ENCODE measurements at places on chromosomes 1 and 21.

DNA sequence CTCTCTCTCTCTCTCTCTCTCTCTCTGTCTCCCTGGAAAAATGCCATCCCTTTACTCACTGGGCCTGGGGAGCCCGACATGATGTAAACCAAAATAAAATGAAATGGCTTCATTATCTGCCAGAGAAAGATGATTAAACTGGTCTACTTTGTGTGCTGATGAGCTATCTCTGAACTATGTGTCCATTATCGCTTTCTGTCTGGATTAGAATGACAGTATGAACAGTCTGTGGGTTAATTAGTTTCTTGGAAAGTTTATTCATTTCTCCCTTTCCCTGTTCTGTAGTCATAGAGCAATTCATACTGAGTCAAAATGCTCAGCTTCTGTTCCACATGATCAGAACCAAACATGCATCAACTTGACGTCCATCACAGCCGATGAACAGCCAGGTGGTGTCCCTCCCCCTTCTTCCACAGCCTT, 72.4 kb upstream of the KCND3 start:
- no peak for DNase-seq

DNA sequence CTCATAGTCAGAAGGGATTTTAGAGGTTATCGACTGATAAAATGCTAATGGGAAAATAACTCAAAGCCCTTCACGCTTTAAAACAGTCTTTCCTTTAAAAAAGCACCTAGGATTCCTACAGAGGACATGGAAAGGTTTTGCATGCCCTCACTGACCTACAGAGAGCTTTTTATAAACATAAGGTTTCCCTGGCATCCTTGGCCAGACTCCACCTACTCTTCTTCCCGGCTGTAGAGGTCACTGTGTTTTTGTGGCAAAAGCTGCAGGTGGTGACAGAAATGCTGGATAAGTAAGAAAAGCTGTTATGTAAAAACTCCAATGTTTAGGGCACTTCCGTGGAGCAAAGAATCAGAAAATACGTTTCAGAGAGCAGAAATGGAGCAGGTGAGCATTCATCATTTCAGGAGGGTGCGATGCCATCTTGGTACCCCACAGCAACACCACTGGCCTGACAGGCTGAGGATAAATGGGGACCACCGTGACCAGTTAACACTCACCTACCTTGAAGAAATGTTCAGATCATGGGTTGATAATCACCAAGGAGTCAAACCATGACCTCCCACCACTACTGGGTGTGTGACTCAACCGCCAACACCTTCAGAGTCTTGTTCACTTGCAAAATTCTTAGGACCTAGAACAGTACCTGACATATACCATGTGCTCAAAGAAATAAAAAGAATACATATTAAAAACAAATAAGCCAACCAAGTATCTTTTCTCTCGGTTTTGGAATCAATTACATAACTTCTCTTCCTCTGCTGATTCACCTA, 46.6 kb downstream of the SSBP3 start:
- DNase-seq: no peak

DNA sequence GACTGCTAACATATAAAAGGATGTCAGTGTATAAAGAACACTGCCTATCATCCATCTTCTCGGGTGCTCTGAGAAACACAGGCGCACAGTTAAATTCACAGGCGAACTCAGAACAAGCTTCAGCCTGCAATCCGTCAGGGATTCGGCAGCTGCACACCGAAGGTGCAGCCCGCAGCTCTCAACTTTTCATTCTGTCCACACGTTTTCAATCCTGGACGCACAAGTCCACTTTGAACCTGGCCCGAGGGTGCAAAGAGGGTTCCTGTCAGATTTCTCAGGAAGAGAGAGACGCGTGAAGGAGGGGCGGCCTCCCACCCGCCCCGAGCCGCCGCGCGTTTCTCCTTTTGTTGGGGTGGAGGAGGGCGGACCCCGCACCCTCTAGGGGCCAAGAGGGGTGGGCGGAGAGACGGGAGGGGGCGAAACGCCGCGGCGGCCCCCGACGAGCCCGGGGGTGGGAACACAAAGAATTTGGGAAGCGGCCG, 724 bp downstream of the DOCK7 start:
- no peak for DNase-seq

DNA sequence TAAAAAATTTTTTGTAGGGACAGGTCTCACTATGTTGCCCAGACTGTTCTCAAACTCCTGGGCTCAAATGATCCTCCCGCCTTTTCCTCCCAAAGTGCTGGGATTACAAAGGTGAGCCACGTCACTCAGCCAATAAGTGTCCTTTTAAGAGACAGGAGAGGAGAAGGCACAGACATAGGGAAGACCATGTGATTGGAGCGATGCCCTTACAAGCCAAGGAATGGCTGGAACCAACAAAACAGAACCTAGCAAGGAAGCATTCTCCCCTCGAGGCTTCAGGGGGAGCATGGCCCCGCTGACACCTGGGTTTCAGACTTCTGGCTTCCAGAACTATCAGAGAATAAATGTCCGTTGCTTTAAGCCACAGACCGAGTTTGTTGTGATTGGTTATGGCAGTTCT, 37.0 kb downstream of the NDUFS5 start:
- no peak for DNase-seq

DNA sequence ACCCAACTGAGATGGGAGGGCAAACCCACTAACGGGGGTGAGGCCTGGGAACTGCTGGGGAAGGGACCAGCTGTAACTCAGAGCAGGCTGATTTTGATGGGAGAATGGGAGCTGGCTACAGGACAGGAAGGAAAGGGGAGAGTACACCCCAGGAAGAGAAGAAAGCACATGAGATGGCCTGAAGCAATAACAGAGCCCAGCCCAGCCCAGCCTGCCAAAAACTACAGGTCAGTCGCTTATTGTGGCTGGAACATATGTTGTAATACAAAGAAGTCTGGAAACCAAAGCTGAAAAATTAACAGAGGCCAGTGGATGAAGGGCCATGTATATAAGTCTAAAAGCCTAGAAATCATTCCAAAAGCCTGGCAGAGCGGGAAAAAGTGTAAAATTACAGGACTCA, 1.6 kb downstream of the ITLN2 start:
- DNase-seq: no peak

DNA sequence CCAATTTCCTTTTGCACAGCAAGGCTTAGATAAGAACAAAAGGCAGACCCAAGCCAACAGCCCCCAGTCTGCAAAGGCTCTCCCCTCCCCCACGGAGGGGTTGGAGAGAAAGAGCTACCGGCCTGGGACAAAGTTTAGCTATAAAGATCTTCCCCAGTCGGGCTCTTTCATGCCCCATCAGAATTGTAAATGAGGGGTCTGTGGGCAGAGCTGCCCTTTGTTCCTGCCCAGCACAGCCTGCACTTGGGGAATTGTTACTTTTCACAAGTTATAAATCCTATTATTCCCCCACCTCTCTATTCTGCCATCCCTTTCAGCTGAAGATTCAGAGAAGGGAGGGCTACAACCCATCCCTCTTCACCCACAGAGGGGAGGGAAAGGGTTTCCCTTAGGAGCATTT, 3.5 kb downstream of the MYCL start:
- no peak for DNase-seq

- no peak for DNase-seq
Measured at GRCh38 chr1:48571303-48571987, 99.4 kb upstream of the SPATA6 start.

- no peak for DNase-seq
Measured at GRCh38 chr1:30878016-30878415, 30.5 kb downstream of the SDC3 start.

DNA sequence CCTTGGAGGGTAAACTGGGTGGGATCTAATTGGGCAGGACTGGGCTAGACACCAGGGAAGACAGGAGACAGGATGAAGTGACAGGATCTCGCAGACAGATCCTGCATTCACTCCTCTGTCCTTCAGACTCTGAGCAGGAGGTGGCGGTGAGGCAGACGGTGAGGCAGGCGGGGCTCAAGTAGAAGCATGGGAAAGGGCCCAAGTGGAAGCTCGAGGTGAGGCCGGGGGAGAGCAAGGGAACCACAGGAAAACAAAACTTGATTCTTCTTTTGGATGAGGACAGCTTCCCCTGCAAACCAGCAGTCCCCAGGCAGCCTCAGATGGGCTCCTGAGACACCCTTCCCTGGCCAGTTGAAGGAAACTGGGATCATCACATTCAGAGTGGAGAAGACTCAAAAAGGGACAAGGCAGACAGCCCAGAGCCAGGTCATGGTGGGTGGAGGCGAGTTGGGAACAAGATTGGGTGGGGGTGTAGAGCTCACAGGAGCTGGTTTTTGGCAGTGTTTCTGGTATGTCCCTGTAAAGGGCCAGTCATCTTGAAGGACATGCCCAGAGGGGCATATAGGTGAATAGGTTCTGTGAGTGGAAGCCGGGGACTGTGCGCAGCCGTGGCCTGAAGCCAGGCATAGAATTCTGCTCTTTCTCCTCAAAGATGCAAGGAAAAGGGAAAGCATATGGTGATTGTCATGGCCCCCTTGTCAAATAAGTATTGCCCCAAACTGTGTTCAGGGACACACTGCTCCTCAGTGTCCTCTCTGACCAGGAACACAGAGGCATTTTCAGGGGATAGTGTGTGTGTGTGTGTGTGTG, 18.0 kb downstream of the INKA2 start:
- no peak for DNase-seq

- DNase-seq: no peak
Measured at GRCh38 chr21:42975886-42976608, 1.7 kb downstream of the PKNOX1 start.

- peak; percentile 61 for DNase-seq
Measured at GRCh38 chr1:234722904-234723720, 113.1 kb upstream of the IRF2BP2 start.

DNA sequence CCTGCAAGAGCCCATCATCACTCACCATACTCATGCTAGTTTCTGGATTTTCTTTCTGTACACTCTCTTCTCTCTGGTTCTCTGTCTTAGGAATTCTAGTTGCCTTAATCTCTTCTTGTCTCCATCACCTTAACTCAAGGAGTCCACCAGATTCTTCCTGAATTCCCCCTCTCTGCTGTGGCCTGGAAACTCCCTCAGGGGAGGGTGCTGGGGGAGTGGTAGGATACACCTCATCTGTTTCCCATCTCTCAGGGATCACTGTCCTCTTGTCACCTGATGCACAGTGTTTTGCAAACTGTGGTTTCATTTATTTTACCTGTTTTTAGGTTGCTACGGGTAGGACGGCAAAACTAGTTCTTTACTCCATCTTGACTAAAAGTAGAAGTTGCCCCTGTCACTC, 6.6 kb upstream of the GNG12 start:
- DNase-seq: no peak

- no peak for DNase-seq
Measured at GRCh38 chr21:42964086-42964485, 10.3 kb upstream of the PKNOX1 start.

DNA sequence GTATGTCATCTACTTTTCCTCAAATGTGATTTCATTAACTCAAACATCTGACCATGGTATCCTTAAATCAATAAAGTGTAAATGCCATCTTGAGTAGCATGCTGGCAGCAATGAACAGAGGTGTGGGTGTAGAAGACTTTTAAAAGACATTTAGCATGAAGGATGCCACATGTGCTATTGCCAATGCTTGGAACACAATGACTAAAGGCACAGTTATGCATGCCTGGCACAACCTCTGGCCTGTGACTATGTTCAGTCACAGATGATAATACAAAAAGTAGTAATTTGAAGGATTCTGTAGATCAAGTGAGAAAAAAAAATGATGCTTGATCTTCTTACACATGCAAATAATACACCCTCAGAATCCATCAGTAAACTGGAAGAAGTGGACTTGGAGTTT, 938.9 kb upstream of the ADGRL4 start:
- DNase-seq: no peak

GRCh38 chr1:1402072-1402900, 3.2 kb upstream of the CCNL2 start:
- peak; percentile 20 for DNase-seq

DNA sequence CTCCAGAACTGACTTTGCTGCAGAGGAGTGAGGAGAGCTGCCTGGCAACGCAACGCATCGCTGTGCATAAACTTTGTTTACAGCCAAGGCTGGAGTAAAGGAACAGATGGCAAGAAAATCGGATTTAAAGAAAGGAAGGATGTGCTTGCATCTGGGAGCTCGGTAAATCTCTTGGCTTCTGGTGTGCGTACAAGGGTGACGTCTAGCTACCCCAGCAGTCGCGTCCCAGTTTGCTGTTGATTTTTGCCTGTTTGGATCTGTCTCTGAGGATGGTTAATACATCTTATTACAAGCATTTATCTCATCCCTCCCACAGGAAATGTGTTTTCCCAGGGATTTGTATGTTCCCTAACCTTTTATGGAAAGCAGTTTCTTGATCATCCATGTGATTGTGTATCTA, 73.3 kb upstream of the RALGPS2 start:
- no peak for DNase-seq

GRCh38 chr1:10693497-10694273, 102.8 kb downstream of the CASZ1 start:
- DNase-seq: peak; percentile 56

DNA sequence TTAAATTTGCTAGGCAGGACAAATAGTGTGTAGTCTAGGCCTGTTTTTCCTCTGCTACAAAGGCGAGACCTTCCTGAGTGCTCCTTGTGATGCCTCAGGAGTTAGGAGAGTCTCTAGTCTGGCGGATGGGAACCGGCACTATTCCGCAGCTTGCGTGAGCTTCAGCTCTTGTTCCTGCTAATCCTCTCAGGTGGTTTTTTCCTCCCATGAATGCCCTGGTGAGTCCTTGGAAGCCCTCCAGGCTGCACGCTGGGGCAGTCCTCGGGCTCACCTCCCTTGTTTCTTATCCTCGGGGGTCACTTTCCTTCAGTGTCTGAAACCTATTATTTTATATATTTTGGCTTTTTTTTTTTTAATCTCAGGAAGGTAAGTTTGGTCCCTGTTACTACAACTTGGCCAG, 28.2 kb downstream of the UTS2 start:
- DNase-seq: no peak

DNA sequence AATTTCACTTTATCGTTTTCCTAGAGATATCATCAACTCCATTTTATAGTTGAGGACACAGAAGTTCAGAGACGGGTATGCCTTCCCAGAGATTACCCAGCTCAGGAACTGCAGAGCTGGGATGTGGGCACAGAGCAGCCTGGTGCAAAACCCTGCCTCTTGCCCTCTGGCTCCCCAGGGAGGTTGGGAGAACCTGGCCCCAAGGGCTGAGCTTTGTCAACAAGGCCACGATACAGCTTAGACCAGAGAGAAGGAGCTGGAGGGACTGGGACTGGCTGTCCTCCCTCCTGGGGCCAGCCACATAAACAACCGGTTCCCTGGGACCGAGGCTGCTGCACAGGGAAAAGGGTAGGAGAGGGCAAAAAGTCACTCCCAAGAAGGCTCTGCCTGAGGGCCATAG, 3.8 kb downstream of the RIMS3 start:
- no peak for DNase-seq

DNA sequence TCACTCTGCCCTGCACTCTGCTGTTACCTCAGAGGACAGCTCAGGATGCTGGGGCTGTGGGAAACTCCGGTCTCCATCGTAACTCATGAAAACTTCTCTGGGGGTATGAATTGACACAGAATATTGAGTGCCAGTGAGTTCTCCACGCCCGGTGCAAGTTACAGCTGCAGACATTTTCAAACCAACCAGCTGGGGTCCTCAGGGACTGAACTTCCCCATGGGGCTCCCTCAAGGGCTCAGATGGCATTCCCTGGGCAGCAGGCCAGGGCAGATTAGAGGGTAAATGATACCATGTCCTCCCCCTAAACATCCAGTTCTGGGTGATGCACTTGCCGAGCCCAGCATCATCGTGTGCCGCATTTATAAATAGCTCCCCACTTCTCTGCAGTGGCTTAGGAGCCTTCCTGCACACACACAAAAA, 27.8 kb upstream of the CCSAP start:
- no peak for DNase-seq

Measured in inflammatory macrophage treated with lipopolysaccharide for 1 hour (primary cell).